ENCODE measurements at places on chromosomes 1 and 21.

DNA sequence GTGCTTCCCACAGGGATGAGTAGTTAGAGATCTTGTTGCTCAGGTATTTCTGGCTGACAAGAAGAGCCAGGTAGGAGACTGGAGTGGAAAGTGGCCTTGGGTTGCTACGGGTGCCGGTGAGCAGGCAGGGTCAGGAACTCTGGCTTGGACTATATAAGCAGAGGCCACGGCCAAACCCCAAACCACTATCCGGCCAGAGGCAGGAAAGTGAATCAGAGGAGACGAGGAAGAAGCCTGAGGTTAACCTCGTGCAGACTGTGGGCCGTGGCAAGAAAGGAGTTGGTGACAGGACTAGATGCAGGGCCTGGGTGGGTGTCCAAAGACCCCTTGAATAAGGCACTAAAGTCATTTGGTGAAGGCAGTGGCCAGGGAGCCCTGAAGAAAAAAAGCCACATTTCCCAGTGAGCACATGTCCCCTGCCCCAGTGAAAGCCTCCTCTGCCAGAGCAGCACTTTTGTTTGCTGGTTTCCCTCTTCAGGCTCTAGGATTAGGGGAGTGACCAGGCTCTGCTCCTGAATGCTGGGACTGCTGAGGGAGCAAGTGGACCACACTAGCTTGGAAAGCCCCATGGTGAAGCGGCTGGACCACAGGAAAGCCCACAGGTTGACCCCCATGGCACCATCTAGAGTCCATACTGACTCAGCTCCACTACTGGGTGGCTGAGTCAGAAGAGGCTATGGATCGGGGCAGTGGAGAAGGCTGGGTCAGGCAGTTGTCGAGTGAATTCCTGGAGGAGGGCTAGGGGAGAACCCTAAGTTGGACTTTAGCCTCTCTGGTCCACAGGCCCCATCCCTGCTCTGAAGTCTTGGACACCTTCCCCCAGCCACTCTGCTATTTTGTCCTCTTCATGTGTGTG lies 23.4 kb downstream of the CSF1 start:
- no peak for DNase-seq

GRCh38 chr1:156284757-156285156 lies 632 bp downstream of the TMEM79 start:
- DNase-seq: no peak

DNA sequence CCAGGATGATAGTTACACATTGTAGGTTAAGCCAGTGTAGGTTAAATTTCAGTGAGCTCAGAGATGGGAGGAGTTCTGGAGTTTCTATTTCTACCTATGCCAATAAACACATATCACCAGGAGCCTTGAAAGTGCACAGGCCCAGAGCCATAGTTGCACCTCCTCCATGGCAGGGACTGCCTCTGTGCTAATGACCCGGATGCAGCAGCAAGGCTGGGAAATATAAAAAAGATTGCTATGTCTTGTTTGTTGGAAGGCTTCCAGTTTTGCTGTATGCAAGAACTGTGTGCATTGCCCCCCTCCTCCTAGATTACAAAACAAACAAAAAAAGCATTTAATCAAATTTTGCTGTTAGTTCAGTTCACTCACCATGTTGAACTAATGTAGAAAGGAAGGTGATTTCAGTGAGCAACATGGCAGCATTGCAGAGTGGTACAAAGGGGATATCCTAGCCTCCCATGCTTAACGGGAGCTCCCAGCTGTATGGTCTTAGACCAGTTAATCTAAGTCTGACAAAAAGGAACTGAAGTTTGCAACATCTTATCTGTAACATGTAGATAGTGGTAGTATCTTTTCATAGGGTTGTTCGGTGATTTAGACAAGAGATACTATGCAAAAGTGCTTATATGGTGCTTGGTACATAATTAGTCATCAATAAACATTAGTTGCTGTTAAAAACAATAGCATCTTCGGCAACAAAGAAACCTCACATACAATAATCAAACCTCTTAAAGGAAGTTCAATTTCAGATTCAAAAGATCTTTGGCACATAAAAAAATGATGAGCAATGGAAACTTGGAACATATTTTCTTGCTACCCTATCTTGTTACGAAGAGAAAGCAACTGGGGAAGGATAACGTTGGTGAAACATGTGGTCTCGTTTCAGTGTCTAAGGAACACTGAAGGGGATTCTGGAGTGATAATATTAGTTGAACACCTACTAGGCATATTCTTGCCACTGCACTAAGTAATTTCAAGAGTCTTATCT lies 309.5 kb downstream of the ASTN1 start:
- no peak for DNase-seq

DNA sequence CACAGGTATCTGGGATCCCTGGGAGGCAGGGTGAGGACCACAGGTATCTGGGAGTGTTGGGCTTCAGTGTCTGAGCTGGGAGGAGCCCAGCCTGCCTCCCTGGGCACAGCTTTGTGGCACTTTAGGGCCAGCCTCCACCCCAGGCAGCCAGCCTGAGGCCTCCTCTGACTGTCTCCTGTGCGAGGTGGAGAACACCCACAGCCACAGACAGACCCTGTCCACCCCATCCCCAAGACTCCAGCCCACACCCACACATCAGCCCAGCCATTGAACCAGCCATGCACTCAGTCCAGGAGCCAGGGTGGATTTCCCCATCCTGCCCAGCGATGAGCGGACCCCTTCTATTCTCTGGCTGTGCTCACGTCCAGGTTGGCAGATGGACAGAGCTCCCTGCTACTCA lies 21.8 kb upstream of the TNFRSF1B start:
- DNase-seq: no peak

DNA sequence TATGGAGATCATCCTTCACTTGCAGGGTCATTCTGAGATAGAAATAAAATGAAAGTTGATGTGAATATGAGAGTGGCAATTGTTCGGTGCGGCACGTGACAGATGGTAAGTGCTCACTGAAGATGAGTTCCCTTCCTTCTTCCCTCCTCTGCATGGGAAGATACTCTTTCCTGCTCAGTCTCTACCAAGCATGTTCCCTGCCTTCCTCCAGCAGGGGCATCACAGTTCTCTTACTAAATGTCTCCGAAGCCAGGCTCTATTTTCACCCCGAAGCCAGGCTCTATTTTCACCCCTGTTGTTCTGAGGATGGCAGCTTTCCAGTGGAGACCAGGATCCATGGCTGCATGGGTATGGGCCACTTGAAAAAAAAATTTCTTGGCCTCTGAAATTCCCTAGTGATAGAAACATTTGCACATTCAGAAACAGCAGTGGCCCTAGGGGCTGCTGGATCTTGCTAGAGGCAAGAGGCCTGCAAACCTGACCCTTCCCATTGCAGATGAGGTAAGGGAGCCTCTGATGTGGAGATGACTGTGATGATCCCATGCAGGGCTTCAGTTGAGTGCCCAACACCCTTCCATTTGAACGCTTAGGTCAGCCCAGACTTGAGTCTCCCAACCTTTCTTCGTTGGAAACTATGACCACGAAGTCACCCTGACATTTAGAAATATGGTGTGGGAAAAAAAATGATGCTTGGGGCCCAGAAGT lies 123.7 kb upstream of the HMGB4 start:
- no peak for DNase-seq

GRCh38 chr1:45187725-45188124 lies 18.7 kb downstream of the ZSWIM5 start:
- DNase-seq: no peak
